ENCODE measurements at places on chromosomes 5 and 9.

DNA sequence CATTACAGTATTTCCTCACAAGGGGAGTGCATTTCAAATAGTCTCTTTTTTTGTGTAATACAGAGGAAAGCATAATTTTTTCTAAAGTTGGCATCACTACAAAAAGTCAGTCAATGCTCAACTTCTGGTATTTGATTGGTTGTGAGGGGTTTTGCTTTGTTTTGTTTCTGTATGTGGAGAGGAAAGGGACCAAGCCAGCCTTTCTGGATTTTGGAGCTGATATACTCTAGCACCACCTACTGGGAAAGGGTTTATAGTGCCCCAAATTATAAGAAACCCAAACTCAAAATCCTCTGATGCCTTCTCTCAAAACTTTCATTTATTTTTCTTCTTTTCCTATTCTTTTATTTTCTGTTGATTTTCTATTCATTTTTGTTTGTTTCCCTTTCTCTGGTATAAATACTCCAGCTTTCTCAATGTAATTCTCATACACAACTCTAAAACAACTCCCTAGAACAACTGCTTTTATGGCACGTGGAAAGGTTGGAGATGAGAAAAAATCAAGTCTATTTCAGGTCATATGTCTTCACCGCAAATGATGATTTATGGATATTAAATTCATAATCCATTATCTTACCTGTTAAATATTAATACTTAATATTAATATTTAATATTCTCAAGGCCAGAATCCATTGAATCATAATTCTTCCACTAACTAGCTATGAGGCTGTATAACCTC is 69.5 kb upstream of the ANXA1 start:
- DNase-seq, result no peak

DNA sequence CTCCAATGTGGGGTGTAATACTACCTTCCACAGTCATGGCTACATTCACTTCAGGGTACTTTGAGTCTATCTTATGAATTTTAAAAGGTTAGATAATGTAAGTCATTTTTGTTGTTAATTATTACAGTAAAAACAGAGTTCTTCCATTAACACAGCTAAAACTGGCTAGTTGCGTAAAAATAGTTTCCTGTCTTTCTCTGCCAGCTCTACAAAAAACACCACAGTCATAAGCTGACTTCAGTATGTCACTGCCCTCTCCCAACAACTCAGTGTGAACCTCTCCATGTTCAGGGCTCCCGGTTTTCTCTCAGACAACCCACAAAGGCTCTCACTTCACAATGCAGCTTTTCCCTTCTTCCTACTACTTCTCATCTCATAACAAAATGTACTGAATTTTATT is 84.8 kb upstream of the ITGA1 start:
- DNase-seq, result no peak

DNA sequence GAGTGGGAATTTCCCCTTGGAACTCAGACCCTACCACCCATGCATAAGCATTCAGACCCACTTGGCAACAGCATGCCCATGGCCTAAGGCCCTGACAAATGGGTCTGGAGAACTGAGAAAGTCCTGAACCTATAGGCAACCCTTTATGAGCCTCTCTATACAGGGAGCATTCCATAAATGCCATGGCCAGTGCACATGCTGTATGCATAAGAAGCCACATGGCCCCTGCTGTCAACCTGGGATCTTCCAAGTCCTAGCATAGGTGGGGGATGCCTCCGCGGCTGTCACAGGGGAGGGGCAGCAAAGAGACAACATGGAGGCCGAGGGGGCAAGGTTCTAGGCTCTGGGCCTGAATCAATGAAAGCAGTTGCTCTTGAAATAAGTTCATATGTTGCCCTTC is 8.2 kb upstream of the NIPAL4 start:
- DNase-seq, result no peak

GRCh38 chr5:108989761-108990392 is 242.2 kb downstream of the FER start:
- no peak for DNase-seq

GRCh38 chr5:146947181-146947941 is 68.8 kb upstream of the PPP2R2B start:
- DNase-seq, result peak; percentile 35

GRCh38 chr9:116453785-116454184 is 233.3 kb upstream of the TRIM32 start:
- DNase-seq, result no peak

DNA sequence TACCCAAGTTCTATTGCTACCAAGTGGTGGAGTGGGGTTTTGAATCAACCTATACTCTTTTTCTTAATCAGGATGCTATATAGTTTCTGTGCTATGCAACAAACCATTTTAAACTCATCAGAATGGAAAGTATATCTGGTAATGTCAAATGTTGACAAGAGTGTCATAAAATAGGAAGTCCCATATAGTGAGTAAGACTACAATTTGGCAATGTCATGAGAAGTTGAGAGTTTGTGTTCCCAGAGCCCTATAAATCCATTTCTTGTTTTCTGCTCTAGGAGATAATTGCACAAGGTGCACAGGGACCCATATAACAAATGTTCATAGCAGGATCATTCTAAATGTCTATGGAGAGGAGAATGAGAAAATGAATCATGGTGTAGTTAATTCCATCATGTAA is 109.8 kb upstream of the TXNDC8 start:
- DNase-seq, result no peak

GRCh38 chr5:57447658-57448057 is 35.0 kb downstream of the ACTBL2 start:
- DNase-seq, result no peak

DNA sequence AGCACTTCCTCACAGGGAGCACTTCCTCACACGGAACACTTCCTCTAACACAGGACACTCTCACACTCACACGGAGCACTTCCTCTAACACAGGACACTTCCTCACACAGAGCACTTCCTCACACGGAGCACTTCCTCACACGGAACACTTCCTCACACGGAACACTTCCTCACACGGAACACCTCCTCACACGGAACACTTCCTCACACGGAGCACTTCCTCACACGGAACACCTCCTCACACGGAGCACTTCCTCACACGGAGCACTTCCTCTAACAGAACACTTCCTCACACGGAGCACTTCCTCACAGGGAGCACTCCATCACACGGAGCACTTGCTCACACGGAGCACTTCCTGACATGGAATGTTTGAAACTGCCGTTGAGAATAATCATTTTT is 13.4 kb downstream of the POMT1 start:
- DNase-seq, result no peak

GRCh38 chr5:39892708-39893107 is 467.9 kb upstream of the DAB2 start:
- no peak for DNase-seq

- DNase-seq, result no peak
Observed at GRCh38 chr5:6013506-6013905, 364.8 kb downstream of the MED10 start.

DNA sequence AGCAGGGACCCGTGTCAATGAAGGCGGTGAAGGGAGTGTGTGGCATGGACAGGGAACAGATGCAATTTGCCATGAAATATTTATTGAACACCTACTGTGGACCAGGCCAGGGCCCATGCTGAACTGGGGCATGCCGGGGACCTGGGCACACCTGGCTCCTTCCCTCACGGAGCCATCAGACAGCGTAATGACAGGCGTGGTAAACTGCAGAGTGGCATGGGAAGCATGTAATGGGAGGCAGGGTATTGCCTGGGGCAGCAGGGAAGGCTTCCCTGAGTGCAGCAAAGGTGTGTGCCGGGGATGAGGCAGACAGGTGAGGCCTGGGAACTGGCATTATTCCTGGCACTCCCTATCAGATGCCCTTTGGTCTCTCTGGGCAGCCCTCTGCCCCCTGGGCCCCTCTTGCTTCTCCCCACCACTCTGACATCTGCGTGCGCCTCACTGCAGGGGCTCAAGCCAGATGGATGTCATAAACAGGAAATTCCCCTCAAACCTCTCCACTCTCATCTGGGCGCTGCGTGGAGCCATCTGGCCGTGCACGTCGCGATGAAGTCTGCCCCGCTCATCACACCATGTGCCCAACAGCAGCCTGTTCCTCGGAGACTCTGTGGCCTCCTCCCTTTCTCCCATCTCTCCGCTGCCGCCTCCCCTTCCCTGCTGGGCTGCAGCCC is 67.6 kb downstream of the HMCN2 start:
- DNase-seq, result peak; percentile 69

DNA sequence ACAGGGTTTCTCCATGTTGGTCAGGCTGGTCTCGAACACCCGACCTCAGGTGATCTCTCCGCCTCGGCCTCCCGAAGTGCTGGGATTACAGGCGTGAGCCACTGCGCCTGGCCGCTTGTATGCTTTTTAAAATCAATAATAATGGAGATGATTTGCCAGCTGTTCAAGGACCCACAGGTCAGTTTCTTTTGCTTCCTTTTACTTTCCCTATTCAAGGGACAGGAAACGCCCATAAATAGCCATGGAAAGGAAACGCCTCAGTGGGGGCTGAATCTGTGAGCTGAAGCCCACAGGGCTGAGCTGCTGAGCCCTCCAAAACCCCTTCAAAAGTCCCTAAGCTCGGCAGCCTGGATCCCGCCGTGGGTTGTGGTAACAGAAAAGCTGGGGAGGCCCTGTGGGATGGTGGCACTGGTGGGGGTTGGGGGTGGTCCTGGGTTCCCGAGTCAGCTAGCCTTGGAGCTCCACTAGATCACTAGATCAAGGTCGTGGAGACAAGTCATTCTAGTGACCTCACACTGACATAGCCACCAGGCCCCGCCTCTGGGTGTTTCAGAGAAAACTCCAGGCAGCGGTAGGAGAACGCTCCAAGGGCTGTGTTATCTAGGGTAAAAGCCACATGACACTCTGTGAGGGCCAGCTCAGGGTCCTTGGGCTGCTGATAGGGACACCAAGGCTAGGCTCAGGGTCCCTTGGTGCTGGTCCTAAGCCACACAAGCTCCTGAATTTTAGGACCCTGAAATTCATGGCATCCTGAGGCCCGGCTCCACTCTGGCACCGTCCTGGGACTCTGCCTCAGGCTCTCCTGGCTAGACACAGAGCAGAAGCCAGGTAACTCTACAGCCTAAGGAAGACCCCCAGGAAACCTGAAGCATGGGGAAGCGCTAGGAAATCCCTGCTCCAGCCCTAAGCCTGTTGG is 18.0 kb upstream of the DUSP1 start:
- DNase-seq, result no peak

- DNase-seq, result no peak
Observed at GRCh38 chr5:148910686-148911361, 84.4 kb downstream of the ADRB2 start.

DNA sequence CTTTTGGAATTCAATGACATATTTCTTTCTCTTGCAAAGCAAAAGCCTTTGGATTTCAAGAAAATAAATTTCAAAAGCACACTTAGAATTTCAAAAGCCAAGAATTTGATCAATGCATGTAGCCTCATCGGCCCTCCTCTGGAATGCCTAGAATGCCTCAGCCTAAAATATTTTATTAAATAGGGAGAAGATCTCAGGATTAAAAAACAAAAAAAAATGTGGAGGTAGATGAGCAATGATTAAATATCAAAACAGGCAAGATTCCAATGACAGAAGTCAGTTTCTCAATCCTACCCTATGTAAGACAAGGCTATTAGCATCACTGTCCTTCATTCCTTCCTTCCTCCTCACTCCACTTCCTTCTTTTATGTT is 169.0 kb downstream of the CDH6 start:
- no peak for DNase-seq

DNA sequence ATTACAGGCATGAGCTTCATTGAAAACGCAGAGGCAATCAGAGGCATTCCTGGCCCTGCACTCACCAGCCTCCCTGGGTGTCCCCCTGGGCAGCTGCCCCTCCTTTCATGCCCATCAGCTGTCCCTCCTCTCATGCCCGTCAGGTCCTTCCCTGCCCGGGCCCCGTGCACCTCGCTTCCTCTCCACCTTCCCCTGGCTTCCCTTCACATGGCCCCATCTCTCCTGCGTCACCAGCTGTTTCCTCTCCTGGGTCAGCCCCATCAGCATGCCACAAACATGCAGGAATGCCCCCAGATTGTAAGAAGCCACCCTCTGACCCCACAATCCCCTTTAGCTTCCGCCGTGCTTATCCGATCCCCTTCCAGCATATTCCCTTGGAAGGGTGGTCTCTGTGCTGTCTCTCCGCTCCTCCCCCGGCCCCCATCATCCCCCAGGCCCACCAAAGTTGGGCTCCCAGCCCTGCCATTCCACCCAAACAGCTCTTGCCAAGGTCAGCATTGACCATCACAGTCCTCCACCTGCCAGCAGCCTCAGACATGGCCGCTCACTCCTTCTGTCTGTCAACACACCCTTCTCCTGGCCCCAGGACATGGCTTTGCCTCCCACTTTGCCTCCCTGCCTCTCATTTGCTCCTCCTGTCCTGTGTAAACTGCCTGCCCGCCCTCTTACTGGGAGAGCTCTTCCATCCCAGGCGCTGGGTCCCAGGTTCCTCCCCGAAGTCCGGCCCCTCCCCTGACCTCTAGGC is 98.6 kb upstream of the IER5L start:
- no peak for DNase-seq

DNA sequence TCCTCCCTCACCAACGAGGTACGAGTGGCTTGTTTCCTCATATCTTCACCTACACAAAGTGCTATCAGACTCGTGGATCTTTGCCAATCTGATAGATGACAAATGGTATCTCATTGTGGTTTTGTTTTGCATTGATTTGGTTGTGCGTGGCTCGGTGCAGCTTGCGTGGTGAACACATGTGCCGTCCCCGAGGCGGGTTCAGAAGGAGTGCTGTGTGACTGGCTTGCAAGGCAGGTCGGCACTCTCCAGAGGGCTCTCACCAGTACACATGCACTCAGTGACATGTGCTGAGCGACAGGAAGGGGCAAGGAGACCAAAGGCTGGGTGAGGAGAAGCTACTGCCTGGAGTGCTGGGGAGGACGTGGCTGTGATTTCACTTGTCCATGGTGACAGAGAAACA is 95.3 kb upstream of the PITX1 start:
- DNase-seq, result no peak

DNA sequence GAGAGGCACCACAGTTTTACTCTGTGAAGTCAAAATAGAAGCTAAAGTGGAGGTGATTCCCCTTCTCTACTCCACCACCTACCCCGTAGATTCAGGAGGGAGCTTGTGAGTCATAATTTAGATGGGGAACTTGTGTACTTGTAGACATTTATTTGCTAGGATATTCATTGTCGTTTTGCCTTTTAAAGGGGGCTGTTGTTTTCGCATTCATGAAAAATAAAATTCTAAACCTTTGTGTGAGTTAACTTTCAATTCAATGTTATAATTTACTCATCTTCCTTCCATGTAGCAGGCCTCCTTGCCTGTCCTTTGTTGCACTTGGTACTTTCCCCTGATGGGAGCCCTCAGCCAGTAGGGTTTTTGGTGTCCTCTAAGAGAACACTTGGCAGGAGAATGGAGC is 22.0 kb downstream of the SECISBP2 start:
- no peak for DNase-seq
